Adipocyte (in vitro differentiated cells): ENCODE measurements at places on chromosomes 13 and 19.

DNA sequence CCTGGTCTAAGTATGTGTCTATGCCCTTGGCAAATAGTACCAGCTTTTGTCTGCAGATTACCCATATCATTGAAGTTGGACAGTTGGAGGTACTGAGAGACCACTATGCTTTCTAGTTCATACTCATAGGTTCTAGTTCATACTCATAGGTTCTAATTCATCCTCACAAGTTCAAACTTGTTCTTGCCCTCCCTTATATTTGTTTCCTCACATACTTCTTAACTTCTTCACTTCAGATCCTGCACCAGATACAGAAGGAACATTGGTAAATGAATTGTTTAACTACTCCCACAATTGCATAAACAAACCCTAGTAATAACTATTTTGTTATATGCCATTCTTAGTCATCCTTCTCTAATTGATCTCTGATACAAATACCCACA, 172.2 kb downstream of the SLITRK1 start:
- DNase-seq = no peak

GRCh38 chr13:22461854-22462490, 718.8 kb upstream of the SGCG start:
- DNase-seq = no peak

DNA sequence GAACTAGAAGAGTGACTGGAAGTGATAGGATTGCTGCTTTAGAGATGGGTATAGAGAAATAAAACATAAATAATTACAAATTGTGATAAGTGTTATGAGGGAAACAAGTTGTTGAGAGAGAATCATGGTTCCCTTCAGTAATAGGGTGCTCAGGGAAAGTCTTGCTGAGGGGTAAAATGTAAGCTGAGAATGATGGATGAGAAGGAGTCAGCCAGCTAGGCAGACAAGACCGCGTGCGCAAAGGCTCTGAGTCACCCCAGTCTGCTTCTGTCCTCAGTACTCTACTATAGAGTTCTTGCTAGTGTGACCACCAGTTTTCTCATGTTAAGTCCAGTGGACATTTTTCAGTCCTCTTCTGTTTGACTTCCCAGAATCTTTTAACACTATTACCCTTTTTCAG, 39.5 kb downstream of the PCCA start:
- DNase-seq = no peak

DNA sequence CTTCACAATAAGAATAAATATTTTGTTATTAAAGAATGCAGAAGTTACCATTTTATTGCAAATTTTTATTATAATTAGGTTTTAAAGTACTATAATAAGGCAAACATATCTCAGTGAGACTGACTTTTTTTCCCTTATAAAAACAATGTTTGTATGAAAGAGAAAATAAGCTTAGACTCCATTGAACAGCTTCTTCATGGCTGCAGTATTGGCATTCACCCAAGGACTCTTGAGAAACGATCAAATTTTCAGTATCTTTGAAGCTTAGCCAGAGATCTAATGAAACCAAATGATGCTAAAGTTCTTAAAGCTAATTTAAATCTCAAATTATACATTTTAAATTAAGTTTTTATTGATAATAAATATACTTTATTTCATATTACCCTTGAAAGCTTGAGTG, 128.3 kb downstream of the GGACT start:
- DNase-seq = no peak

GRCh38 chr13:85864963-85865530, 65.8 kb upstream of the SLITRK6 start:
- DNase-seq = peak; percentile 50

- no peak for DNase-seq
Observed at GRCh38 chr19:32875428-32875827, 5.9 kb upstream of the SLC7A9 start.

DNA sequence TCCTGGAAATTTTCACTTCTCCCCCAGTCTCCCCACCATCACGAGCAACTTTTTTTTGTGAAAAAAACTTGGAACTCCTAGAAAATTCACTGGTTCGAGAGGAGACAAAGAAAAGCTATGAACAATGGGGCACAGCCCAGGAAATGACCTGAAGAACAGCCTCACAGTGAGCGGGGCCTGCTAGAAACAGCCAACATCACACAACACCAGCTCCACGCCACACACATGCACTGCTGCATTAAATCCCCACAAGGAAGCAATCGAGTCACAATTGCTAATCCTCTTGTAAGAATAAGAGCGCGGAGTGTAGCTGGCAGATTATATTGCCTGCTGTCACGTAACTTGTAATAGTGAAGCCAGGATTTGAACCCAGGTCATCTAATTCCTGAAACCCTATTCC, 48.8 kb downstream of the SLC7A1 start:
- no peak for DNase-seq

- no peak for DNase-seq
Observed at GRCh38 chr13:106602178-106602577, 34.2 kb upstream of the ARGLU1 start.

DNA sequence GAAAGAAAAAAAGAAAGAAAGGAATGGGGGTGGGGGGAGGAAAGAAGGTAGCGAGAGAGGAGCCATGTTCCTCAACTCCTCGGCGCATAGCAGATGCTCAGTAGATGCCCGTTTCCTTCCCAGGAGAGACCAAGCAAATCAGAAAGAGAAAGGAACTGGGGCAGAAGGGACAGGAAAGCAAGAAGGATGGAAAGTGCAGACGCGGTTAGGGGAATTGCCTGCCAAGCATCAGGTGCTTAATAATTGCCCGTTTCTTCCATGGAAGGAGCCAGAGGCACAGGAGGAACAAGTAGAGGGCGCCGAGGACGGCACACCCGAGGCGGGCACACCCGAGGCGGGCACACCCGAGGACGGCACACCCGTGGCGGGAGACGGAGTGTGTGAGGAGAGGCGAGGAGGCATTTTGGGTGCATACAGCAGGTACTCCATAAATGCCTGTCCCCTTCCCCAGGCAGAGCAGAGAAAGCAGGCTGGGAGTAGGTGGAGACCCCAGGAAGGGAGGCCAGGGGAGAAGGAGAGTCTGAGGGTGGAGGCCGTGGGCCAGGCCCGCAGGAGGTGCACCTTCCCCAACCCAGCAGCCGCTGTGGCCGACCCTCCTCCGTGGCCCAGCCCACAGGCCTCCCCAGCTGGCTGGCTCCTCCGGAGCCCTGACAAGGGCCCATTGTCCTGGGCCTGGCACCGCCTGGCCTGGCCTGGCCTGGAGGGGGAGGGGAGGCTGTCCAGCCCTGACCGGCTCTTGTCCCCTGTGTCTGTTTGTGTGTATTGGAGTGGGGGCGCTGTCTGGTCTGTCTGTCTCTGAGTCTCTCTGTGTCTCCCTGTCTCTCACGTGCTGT, 14.6 kb downstream of the JOSD2 start:
- no peak for DNase-seq

DNA sequence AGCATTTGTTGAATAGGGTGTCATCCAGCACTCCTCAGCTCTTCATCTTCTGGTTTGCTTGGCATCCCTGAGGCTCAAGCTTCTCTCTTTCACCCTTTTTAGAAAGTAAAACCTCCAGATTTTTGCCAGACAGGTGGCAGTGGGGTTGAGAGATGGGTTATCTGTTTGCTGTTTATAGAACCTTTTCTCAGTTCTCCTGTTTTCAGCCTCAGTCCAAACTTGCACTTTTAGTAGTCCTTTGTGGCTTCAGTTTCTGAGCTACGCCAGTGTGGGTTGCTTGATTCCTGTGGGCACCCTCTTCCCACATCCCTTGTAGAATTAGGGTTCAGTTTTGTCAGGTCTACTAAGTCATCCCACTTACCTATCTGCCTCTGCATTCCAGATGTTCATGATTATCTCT, 147.9 kb downstream of the PAN3 start:
- no peak for DNase-seq

GRCh38 chr13:48159401-48159800, 64.5 kb upstream of the MED4 start:
- DNase-seq = no peak

- DNase-seq = peak; percentile 37
Observed at GRCh38 chr13:98216135-98216565, 39.1 kb upstream of the RNF113B start.

- DNase-seq = peak; percentile 50
Observed at GRCh38 chr13:80586356-80586755, 245.4 kb upstream of the SPRY2 start.

- DNase-seq = peak; percentile 30
Observed at GRCh38 chr19:13031917-13032623, 36.8 kb downstream of the NFIX start.

GRCh38 chr13:93806861-93807260, 580.3 kb downstream of the GPC6 start:
- DNase-seq = no peak

DNA sequence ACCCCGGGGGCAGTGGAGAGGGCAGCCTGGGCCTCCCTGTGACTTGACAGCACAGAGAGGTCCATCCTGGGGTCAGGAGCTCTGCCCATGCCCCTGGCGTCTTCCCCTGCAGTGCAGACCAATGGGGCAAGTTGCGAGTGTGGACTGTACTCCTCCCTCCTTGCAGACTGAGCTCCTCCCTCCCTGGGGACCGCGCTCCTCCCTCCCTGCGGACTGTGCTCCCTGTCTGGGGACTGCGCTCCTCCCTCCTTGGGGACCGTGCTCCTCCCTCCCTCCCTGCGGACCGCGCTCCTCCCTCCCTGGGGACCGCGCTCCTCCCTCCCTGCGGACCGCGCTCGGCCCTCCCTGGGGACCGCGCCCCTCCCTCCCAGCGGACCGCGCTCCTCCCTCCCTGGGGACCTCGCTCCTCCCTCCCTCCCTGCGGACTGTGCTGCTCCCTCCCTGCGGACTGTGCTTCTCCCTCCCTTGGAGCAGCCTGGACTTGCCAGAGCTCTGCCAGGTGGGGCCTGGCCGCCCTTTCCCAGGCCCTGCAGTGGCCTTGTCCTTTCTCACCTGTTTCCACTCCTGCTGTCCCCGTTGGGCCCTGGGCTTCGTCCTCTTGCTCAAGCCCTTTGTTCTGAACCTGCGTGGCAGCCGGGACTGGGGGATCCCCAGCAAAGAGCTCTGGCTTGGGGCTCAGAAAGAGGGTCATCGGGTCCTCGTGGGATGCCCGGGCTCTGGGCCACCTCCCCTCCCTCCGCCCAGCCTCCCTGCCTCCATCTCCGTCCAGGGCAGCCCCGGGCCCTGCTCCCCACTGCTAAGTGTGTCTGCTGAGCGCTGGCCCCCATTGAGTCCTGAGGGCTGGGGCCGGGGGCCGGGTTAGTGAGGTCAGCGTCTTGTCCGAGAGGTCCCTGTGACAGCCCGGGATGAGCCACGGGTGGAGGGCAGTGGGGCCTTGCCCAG, 6.8 kb downstream of the GAMT start:
- DNase-seq = no peak

GRCh38 chr13:74005320-74006157, 128.7 kb downstream of the KLF12 start:
- no peak for DNase-seq

DNA sequence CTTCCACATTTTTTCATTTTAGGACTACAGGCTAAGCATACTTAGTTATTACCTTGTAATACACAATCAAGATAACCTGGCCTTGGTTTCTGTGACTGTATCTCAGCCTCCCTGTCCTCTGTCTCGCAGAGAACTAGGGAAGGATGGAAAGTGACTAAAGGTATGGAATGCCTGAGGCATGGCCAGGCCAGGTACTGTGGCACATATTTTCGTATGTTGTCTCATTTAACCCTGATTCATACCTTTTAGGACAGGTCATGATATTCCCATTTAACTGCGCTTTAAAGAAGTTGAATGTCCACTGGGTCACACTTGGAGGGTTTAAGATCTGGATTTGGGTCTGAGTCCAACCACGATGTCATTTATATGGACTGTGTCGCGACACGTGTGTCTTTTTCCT, 322.6 kb downstream of the SHISA2 start:
- no peak for DNase-seq

GRCh38 chr13:91144054-91144453, 203.4 kb upstream of the MIR17HG start:
- no peak for DNase-seq

GRCh38 chr19:1409204-1410005, 2.0 kb downstream of the DAZAP1 start:
- peak; percentile 18 for DNase-seq

DNA sequence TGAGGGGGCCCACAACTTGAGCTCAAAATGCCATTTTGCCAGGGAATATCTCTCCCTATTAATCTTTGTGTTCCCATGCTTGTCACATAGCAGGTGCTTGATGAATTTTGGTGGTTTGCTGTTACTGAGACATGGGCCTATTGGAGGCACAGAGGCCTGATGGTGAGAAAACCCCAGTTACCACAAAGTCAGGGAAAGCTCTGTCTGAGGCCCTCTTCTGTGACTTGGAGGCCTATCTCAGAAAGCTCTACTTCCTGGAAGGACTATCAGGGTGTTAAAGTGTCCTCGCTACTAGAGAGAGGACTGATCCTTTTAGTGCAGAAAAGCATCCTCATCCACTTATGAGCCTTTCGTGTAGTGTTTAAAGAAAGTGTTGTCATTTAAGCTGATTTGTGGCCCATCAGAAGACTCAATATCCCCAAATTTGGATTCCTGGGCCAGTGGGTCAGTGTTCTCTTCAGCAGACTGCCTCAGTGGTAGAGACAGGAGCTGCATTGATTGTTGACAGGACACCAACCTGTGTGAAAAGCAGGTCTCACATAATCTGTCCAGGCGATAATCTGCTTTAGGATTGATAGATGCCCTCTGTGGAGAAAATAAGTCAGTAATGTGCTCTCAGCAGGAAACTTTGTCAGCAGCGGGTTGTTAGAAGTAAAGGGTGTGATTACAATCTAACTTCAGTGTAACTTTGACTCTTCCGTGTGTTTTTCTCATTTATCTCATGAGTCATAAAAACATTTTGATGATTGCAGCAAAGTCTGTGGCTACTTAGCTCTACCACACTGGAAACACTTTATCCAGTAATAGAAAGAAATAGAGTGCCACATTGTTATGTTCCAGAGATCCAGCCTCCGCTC, 121.0 kb downstream of the AKAP11 start:
- DNase-seq = no peak

DNA sequence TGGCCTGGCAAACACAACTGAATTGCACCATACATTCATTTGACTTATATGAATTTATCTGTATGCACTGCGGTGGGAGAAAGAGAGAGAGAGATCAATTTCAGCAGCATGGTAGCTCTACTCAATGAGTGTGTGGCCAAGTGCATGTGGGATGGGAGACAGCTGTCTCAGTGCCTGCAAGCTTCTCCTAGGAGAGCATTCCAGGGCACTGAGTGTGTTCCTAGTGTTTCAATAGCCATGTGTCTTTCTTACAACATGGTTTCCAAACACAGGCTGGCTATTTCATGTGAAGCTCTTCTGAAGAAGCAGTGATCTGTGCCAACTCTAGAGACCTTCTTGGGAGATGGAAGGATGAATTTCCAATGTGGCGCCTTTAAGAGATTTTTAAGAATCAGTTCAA, 43.5 kb downstream of the NEK5 start:
- peak; percentile 68 for DNase-seq

DNA sequence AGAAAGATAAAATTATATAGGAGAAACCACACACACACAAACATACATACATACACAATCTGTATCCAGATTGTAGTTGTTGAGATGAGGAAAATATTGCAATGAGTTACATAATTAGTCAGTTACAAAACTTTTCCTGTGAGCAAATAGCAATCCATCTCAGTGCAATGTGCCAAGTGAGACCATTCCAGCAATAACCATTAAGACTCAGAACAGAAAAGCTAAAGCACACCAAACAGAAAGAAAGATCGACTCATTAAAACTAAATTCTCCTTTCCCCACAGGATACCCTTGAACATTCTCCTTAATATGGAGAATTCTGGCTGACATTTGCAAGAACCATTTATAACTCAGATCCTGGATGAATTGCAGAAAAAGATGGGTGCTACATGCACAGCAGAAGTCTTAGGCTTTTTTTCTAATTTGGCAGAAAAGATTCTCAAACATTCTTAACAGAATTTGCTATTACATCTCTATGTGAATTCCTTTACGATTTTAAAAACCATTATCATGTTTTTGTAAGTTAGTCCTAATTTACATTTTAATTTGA, 1341.2 kb upstream of the SPRY2 start:
- DNase-seq = peak; percentile 1
